ENCODE measurements at places on chromosomes 5 and 9. TPM values are rescaled to one million over a fixed set of nuclear protein-coding genes. Genes with fewer than 3 reads are reported as not detected.

The CDH12 gene
- 6.8 TPM for polyA plus RNA-seq

The TEX48 gene
- polyA plus RNA-seq, result not detected

The HMGCR gene
- polyA plus RNA-seq, result 76.0 TPM

The TGFBI gene
- 249 TPM for polyA plus RNA-seq

The S100Z gene
- not detected for polyA plus RNA-seq

The NXNL2 gene
- polyA plus RNA-seq, result 1.9 TPM

The NAIF1 gene
- polyA plus RNA-seq, result 12.2 TPM

The SMIM33 gene
- 0.03 TPM for polyA plus RNA-seq

The ETF1 gene
- 77.5 TPM for polyA plus RNA-seq

The NR6A1 gene
- 0.87 TPM for polyA plus RNA-seq

The TIMD4 gene
- polyA plus RNA-seq, result 0.39 TPM

The CATSPER3 gene
- 1.2 TPM for polyA plus RNA-seq

The NMUR2 gene
- polyA plus RNA-seq, result 0.16 TPM

The FGD3 gene
- 8.0 TPM for polyA plus RNA-seq

The SCGB3A2 gene
- polyA plus RNA-seq, result 0.97 TPM

The CERT1 gene
- 59.9 TPM for polyA plus RNA-seq

The FAM53C gene
- 33.1 TPM for polyA plus RNA-seq

The PDZD2 gene
- polyA plus RNA-seq, result 14.9 TPM

The DIRAS2 gene
- polyA plus RNA-seq, result 5.3 TPM

The MUSK gene
- not detected for polyA plus RNA-seq

The SETX gene
- 52.7 TPM for polyA plus RNA-seq

The ADRA1B gene
- 3.0 TPM for polyA plus RNA-seq

The PDCD1LG2 gene
- not detected for polyA plus RNA-seq

The SUSD3 gene
- 7.3 TPM for polyA plus RNA-seq

The KCTD16 gene
- 2.0 TPM for polyA plus RNA-seq

The CCDC171 gene
- 4.9 TPM for polyA plus RNA-seq

The STPG3 gene
- polyA plus RNA-seq, result 1.7 TPM

The LEAP2 gene
- 4.3 TPM for polyA plus RNA-seq
